ENCODE measurements at places on chromosomes 11 and 22. TPM values are rescaled to one million over a fixed set of nuclear protein-coding genes. Genes with fewer than 3 reads are reported as not detected.

E2F8 gene
- total RNA-seq = 1.1 TPM

PKP3 gene
- total RNA-seq = 2.2 TPM

GGTLC2 gene
- total RNA-seq = not detected

PNPLA3 gene
- 3.3 TPM for total RNA-seq

AIFM3 gene
- total RNA-seq = 0.18 TPM

TSSK2 gene
- not detected for total RNA-seq

JAM3 gene
- 102 TPM for total RNA-seq

IGSF9B gene
- total RNA-seq = under 0.01 TPM

DPAGT1 gene
- total RNA-seq = 15.2 TPM

CABP4 gene
- not detected for total RNA-seq

NCAM1 gene
- total RNA-seq = not detected

TBX1 gene
- not detected for total RNA-seq

B3GAT1 gene
- total RNA-seq = not detected

VSIG10L2 gene
- total RNA-seq = not detected

SMIM35 gene
- total RNA-seq = not detected

MMP8 gene
- under 0.01 TPM for total RNA-seq

OR2AG1 gene
- not detected for total RNA-seq

GPR83 gene
- under 0.01 TPM for total RNA-seq

YPEL1 gene
- 1.1 TPM for total RNA-seq

RFPL1 gene
- not detected for total RNA-seq

SLC22A9 gene
- not detected for total RNA-seq
